ENCODE measurements at places on chromosomes 3 and 15.

- no peak for DNase-seq
Observed at GRCh38 chr3:3685721-3686120, 113.5 kb upstream of the LRRN1 start.

DNA sequence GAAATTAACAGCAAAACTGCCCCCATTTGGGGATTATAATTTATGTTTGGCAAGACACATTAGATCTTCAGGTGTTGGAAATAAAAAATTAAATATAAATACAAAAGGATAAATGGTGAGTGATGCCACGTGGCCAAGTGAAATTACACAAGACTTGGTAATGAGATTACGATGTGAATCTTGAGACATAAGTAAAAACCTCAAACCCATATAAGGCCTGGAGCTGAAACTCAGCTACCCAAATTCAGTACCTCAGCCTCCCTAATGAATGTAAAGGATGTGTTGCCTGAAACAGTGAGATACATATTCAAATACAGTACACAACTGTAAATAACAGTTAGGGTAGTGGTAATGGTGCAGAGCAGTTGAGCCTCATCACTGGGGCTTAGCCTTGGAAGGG, 1146.6 kb downstream of the OTOL1 start:
- DNase-seq: peak; percentile 4

GRCh38 chr3:30231277-30232141, 374.9 kb upstream of the TGFBR2 start:
- DNase-seq: no peak

DNA sequence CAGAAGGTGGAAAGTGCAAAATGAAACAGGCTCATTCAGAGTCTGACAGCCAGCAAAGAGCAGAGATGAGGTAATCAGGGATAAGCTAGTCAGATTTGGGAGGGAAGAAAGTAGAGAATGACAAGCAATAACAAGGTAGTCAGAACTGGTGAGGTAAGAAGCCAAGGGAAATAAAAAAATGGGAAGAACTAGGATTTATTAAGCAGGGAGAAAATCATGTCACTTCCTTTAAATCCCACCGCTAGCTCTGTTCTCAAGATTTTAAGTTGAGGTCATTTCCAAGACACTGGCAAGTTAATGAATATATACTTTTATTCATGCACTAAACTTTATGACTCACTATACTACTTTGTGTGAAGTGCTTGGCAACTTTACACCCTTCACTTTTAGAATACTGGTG, 1106.8 kb downstream of the IGSF11 start:
- no peak for DNase-seq

GRCh38 chr3:37991823-37992222, 1.2 kb downstream of the VILL start:
- DNase-seq: no peak

DNA sequence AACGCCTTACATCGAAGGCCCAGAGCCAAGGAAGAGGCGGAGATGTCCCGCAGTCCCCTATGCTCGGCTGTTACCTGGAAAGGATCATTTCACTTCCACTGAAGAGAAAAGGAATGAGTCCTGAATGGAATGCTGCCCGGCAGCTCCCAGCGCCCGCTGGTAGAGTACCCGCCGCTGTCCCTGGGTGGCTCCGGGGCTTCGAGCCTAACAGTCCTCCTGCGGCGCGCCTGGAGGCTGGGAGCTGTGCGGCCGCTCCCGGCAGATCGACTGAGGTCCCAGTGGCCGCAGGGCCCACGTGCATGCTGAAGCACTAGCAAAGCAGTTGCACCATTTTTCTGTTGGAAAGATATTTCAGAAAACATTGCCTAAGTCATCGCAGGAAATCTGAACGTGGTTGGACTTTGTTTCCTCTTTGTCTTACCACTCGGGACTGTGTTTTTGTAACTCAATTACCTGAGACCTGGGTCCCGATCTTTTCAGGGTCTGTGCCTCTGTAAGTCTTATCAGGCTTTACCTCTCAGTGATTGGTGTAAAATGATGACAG, 984 bp downstream of the RNU6-1 start:
- DNase-seq: peak; percentile 67

- no peak for DNase-seq
Observed at GRCh38 chr15:91989821-91990220, 136.3 kb downstream of the SLCO3A1 start.

DNA sequence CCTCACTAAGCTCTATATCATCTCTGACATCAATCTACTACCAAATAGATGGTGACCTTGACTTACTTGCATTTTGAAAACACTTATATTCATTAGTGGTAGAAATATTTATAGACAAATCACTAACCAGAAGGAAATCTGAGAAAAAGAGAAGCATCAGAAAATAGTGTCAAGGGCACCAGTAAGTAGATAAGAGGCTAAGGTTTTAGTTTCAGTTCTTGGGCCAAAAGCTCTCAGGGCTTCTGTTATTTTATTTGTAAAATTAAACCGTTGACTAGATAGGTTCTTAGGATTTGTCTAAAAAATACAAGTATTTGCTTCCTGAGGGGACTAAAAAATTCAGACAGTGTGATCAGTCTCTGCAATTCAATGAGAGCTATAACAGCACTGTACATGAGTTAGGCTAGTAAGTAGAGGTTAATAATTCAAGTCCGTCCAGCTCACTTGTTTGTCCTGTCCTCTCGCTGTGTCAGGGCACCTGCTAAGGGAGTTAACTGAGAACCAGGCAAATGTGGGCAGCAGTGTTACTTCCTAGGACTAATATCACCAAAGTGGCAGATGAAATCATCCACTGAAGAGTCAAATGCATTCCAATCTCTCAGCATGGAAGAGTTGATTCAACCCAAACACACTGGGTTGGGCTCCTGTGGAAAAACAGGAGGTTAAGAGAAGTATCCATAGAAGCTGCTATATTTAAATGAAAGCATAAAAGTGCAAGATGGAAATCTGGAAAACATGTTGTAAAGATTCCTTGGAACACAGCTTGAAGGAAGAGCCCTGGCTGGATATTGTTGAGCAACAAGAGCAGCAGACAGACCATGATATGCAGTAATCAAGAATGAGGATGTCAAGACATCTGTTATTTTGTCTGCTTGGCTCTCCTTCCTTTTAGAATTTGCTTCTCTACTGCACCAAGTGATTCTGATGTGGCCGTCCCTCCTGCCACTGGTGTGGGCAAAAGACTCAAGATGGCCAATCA, 134.9 kb upstream of the ZBTB20 start:
- no peak for DNase-seq

DNA sequence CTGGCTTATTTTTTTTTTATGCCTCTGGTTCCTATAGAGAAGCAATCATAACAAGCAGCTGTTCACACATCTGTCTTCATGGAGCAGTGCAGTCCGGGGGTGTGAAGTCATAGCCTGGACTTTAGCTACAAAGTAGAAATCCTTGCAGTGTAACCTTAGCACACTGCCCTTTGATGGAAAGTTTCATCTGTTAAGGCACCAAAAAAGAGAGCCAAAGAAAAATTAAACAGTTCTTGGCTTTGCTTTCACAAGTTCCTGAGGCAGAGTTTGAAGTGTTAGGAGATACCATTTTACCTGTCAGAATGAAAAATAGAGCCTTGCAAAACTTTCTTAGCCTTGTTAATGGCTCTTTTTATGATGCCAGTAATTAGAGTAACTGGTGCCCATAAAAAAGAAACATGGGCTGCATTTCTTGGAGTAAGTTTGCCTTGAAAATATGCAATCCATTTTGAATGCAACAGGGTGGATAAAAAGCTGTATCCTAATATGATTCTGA, 84.1 kb downstream of the PIK3R4 start:
- no peak for DNase-seq

- no peak for DNase-seq
Observed at GRCh38 chr3:150077107-150077506, 106.4 kb upstream of the PFN2 start.

- peak; percentile 67 for DNase-seq
Observed at GRCh38 chr3:37770938-37771918, 90.5 kb upstream of the CTDSPL start.

DNA sequence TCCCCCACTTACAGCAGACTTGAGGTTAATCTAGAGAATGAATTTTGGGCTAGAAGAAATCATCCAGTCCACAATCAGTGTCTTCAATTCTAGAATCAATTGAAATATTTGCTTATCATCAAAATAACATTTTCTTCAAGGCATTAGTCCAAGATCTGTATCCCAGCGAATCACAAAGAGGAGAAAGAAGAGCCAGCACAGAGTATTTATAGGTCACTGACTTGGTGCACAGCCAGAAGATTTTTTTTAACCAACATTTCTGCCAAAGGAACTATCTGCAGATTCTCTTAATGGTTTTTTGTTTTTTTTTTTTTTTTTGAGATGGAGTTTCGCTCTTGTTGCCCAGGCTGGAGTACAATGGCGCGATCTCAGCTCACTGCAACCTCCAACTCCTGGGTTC, 178.2 kb downstream of the TNIK start:
- no peak for DNase-seq

- no peak for DNase-seq
Observed at GRCh38 chr3:169362301-169362700, 301.2 kb downstream of the MECOM start.

DNA sequence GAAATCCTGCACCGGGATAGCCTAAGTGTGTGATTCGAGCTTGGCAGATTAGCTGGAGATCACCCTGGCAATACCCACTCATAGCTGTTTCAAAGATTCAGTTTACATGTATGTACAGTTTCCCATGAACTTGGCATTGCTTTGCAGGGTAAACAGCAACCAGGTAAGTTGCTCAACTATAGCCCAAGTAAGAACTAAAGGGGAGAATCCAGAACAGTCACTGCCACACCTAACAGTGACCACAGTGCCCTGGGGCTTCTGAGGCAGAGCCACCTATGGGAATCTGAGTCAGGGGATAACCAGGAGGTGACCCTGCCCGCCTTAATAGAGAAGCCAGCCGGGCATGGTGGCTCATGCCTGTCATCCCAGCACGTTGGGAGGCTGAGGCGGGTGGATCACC, 15.9 kb downstream of the CDAN1 start:
- no peak for DNase-seq

- no peak for DNase-seq
Observed at GRCh38 chr3:108219336-108219735, 2.9 kb downstream of the IFT57 start.

- DNase-seq: no peak
Observed at GRCh38 chr15:61659566-61660190, 400.6 kb downstream of the VPS13C start.

- DNase-seq: no peak
Observed at GRCh38 chr3:45911511-45912226, 25.3 kb downstream of the CCR9 start.

- DNase-seq: peak; percentile 87
Observed at GRCh38 chr3:133930341-133930933, 34.8 kb upstream of the RAB6B start.

- peak; percentile 67 for DNase-seq
Observed at GRCh38 chr3:188972310-188972709, 199.5 kb upstream of the TPRG1 start.

DNA sequence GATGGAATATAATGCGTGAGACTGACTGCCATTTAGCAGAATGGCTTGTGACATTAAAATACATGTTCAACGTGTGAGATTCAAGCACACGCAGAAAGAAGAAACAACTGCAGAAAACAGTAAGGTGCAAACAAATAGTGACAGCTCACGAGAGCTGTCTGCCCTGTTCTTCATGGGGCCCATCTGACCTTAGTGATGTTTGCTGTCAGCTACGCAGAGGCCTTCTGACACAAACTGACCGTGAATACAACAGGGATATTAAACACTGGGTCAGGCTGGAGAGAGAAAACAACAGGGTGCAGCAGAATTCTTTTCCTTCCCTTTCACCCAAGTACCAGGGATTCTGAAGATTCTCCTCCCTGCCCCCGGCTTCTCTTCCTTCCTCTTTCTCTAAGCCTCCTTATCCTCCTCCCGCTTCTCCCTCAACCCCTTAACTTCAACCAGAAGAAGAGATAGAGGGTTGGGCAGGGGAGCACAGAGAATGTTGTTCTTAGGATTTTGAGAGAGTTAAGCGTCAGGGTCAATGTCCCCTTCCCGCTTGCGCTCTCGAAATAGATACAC, 2.1 kb downstream of the TNFAIP8L3 start:
- DNase-seq: no peak

- no peak for DNase-seq
Observed at GRCh38 chr3:155441026-155441425, 147.5 kb upstream of the STRIT1 start.

DNA sequence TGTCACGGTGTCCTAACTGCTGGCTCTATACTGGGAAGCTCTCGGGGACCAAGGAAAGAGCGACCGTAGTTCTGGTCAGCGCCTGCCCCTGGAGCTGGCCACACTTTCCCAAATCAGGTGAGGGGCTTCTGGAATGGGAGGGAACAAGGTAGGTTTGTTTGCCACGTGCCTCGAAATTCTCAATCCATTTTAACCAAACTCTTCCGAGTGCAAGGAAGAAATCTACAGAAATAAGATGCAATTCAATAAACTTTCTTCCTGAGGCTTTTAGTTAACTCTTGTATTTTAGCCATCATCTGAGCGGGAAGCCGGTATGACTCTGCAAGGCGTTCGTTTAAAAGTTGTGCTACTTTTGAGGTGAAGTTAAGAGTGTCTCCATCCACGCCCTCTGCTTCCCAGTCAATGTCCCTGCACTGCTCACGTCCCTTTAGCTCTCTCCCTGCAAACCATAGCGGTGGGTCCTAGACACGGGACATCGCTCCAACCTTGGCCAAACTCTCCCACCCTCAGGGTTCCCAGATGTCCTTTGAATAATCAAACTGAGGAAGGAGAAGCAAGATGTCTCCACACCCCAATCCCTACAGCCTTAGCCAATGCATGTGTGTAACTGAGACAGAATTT, 597 bp downstream of the AGTR1 start:
- DNase-seq: no peak

GRCh38 chr3:137514853-137515252, 249.3 kb upstream of the SOX14 start:
- no peak for DNase-seq

GRCh38 chr3:108441071-108441507, 69.3 kb downstream of the MYH15 start:
- DNase-seq: no peak

- DNase-seq: peak; percentile 76
Observed at GRCh38 chr15:73897441-73898261, 24.3 kb downstream of the TBC1D21 start.

GRCh38 chr3:192409201-192409837, 318.0 kb downstream of the FGF12 start:
- peak; percentile 43 for DNase-seq

DNA sequence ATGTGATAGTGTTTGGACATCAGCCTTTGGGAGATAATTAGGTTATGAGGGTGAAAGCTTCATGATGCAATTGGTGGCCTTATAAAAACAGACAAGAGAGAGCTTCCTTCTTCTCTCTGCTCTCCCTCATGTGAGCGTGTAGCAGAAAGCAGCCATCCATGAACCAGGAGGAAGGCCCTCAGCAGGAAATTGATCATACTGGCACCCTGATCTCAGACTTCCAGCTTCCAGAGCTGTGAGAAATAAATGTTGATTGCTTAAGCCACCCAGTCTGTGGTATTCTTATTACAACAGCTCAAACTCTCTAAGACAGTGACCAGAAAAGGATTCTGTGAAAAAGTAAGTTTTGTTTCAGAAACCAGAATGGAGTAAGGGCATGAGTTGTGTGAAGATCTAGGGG, 13.3 kb downstream of the STAC start:
- peak; percentile 48 for DNase-seq

GRCh38 chr3:180332608-180333007, 269.4 kb upstream of the TTC14 start:
- DNase-seq: no peak

- DNase-seq: peak; percentile 14
Observed at GRCh38 chr3:184110316-184110725, 13.5 kb downstream of the HTR3E start.

All from hematopoietic multipotent progenitor cell treated with erythropoietin and hydrocortisone succinate and interleukin-3 and kit ligand, for 4 days (in vitro differentiated cells).